ENCODE measurements at places on chromosomes 6 and 20.

DNA sequence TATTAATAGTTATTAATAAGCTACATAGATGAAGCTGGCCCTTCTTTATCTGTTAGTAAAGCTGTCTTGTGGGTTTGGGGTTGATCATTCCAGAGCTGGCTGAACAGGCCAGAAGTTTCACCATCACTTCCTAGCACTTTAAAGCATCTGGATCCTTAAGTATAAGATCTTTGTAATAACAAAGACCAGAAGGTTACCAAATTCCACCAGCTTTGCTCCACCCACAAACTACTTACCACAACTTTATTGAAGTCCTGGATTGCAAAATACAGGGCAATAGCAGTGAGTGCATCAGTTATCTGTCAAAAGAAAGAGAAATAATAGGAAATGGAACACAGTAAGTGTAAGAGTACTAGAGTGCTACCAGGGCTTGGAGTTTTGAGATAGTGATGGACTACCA lies 33.0 kb downstream of the PIGU start:
- DNase-seq, result peak; percentile 40

GRCh38 chr6:52494298-52495072 lies 74.3 kb downstream of the EFHC1 start:
- no peak for DNase-seq

DNA sequence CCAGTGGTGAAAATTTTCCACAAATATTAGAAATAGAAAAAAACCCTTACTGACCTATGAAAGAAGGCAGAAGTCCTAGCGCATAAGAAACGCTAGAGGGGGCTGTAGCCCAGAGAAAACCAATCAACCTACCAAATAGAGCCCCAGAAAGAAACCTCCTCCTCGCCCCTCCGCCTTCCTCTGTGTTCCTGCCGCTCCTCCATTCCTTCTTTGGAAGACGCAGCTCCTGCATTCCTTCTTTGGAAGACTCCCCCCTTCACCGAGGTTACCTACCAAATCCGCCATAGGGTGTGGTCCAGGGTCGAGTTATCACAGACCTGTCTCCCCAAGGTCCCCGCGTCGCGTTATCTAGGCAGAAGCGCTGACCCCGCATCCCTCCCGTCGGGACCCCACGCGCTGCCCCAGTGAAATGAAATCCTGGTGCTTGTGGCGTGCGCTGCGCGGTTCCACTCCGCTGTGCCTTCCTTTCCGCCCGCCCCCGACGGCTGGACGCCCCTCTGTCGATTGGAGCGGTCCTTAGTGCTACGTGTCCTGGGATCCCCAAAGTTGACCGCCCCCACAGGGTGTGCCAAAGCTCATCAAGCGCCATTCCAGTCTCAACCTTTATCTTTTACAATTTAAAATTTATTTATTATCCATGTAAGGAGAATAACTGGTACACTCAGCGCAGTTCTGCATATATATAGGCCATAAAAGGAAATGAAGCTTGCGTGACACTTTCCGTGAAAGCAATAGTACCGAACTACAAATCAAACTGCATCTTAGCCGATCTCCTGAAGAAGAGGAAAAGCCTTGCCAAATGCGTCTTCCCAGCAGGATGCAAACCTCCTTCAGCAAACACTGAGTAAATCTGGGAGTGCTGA lies 13.0 kb downstream of the RPP21 start:
- DNase-seq, result peak; percentile 44

DNA sequence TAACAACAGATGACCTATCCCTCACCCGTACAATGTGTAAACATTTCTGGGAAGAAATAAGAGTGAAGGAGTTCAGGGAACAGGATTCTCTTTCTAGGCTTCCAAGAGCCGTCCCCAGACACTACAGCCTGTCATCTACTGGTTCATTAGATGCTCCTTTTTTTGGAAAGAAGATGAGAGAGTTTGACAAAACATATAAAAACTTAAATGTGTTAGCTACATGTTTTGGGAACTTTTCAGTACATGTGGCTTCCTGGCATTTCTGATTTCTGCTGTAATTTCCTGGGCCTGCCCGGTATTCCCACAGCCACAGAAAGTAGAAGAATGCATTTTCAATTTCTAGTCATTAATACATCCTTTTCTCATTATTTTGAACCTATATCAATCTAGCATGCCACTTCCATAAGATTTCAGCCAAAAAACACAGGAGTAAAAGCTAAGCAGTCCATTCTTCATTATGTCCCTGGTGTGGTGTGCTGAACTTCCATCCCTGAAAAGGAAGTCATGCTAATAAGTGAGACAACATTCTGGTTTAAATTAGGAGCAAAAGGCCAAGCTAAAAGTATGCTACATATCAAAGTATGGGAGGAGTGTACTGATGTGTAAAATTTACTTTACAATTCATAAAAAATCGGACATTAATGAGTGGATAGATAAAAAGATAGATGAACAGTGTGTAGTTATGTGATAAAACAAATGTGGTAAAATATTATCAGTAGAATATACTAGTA lies 198.2 kb downstream of the WDR27 start:
- DNase-seq, result no peak

GRCh38 chr6:13764996-13765395 lies 49.4 kb downstream of the MCUR1 start:
- DNase-seq, result no peak

GRCh38 chr6:130076512-130076911 lies 58.1 kb downstream of the L3MBTL3 start:
- DNase-seq, result no peak

- no peak for DNase-seq
These were observed 114.7 kb upstream of the BACH2 start for GRCh38 chr6:90411292-90411781.

GRCh38 chr6:704046-704445 lies 11.1 kb upstream of the EXOC2 start:
- no peak for DNase-seq

DNA sequence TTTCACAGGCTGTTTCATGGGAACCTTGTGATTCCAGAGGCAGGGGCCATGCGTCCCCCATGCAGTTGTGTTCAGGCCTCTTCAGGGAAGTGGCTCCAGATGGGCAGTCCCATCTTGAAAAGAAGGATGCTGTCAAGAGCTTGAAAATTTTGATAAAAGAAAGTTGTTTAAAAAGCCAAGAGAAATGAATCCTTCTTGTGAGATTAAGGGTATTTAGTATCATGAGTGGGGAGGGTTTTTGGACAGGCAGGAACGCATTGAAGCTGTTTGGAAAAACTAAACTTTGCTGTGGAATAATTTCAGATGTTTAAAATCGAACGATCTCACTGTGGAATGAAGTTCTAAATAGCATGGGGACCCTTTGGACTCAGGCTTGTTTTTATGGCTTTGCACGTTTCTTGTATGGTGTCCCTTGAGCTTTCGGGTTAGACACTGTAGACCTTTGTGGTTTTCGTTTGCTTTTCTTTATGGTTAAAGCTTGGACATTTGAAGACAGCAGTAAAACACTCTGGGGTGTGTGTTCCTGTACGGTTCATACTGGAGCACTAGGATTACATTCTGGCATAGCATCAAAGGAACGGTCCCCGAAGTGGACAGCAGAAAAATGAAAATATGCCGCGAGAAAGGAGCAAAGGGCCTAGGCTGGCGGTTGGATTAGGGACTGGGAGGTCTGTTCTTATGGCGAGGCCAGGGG lies 18.2 kb downstream of the KIF25 start:
- no peak for DNase-seq

DNA sequence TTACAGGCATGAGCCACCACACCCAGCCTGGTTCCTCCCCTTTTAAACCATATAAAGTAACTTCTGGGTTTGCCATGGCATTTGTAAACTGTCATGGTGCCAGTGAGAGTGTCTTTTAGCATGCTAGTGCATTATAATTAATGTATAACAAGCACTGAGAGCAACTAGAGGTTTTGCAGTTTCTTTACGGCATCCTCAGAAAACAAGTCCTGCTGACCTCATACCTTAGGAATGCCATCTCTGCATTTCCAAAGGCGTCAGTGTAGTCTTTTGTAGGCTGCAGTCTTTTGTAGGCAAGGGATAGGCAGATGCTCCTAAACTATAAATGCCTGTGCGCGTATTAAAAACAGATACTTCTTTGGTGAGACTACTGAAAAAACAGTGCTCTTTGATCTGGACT lies 75.0 kb upstream of the EZR start:
- DNase-seq, result peak; percentile 66

DNA sequence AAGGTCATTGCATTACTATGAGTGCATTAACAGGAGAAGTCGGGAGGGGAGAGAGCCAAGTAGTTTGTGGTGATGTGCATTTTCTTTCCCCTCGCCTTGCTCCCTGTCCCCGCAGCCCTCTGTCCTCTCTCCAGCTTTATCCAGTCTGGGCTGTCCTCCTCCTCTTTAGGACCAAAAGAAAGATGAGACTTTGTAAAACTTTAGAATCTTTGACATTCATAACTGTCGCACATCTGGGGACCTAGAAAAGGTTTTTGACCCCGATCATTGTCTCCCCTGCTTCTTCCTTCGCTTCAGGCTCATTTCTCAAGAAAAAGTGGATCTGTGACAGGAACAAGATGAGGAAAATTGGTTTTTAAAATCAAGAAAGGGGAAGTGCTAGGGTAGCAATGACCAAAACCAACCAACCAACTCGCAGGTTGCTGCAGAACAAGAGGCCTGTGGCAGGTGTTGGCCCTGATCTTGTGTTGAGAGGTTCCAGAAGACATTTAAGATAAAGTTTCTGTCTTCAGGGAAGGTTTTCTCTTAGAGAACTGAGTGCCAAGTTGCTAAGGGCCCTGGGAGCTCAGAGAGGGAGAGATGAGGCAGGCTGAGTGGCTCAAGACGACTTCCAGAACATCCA lies 17.6 kb downstream of the SYTL3 start:
- no peak for DNase-seq

DNA sequence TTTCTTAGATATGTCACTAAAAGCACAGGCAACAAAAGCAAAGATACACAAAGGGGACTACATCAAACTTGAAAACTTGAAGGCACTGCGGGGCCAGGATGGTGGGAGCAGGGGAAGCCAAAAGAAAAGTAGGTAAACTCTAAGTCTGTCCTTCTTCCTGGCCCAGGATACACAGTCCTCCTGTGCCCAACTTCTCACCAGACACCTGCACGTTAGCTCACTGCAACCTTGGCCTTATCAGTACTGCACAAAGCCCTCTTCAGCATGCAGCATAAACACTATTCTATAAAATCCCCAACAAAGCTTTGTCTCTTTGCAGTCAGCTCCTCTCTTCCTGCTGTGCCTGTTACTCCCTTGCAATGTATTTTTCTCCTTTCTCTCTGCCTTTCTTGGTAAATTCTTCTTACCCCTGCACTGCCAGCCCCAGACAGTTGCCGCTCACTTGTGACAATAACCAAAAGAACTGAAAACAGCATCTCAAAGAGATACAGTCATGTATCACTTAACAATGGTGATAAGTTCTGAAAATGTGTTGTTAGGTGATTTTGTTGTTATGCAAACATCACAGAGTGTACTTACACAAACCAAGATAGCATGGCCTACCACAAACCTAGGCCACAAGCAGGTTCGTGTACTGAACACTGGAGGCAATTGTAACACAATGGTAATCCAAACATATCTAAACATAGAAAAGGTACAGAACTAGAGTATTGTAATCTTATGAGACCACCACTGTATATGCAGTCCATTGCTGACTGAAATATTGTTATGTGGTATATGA lies 51.2 kb downstream of the NINL start:
- DNase-seq, result no peak

DNA sequence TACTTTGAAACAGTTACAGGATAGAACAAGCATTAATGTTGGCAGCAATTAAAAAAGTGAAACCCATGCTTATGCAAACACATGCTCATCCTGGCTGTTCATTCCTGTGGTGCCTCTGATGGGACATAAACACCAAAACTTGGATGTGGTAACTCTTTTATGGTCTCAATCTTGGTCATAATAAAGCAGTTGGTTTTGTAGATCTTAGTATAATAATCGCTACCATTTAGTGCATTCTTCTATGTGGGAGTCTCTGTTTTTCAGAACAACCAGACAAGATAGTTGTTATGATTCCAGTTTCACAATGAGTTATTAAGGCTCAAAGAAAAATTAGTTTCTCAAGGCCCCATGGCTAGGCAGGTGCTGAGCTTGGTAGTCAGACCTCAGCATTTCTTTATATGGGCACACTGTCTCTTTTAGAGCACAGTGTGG lies 184.0 kb downstream of the UTRN start:
- DNase-seq, result no peak

DNA sequence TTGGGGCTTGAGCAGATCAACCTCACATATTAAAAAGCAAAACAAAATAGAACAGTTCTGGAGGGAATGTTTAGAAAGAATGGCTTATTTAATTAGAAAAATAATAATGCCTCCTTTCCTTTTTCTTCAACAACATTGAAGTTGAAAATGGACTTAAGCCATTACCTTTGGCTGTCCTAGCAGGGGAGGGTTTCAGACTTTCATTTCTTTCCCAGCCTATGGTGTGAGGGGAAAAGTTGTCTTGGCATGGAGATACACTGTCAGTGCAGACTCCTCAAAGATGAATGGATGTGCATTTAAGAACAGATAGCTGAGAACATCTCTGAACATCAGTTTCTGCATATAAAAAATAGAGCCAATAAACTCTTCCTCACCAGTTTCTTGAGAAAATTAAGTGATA lies 169.5 kb downstream of the PAX1 start:
- no peak for DNase-seq

GRCh38 chr6:3247255-3248146 lies 11.2 kb upstream of the PSMG4 start:
- DNase-seq, result no peak

- no peak for DNase-seq
These were observed 79.9 kb downstream of the THBS2 start for GRCh38 chr6:169173532-169174268.

DNA sequence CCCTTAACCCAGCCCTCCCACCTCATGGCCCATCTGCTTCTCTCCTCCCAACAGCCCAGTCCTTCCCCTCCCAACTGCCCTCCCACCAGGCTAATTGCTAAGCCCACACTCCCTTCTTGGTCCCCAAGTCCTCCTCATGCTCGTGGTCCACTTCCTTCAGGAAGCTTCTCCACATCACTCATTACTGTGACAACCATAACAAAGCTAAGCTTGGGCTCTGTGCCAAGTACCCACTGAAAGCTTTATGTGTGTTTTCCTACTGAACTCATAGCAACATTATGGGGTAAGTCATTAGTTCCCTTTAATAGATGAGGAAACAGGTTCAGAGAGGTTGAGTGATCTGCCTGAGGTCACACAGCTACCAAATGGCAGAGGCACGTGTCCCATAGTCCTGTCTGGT lies 16.2 kb downstream of the FRS3 start:
- no peak for DNase-seq

- peak; percentile 82 for DNase-seq
These were observed 5.5 kb downstream of the ANKEF1 start for GRCh38 chr20:10040070-10040975.

- no peak for DNase-seq
These were observed 438.6 kb downstream of the CDC5L start for GRCh38 chr6:44826025-44826676.

- peak; percentile 58 for DNase-seq
These were observed 203.6 kb upstream of the GMDS start for GRCh38 chr6:2448826-2449571.

- DNase-seq, result no peak
These were observed 9.4 kb upstream of the NCOA7 start for GRCh38 chr6:125781314-125781868.

Measured in HS-5 (cell line).